ENCODE measurements at places on chromosomes 12 and 14. TPM values are rescaled to one million over a fixed set of nuclear protein-coding genes. Genes with fewer than 3 reads are reported as not detected.

GRCh38 chr12:124398578-124399227 lies 103.8 kb downstream of the RFLNA start:
- no peaks in the 10 kb centered on the region for H3K27me3 ChIP-seq
- no peak overlapping the region for H3K27ac ChIP-seq
- no peak for DNase-seq
- no peak overlapping the region for H3K4me3 ChIP-seq

GRCh38 chr12:32302218-32303173 lies 96.9 kb upstream of the FGD4 start:
- peaks cover 5% of the 10 kb centered on the region for H3K36me3 ChIP-seq
- DNase-seq = no peak
- H3K4me3 ChIP-seq = no peak overlapping the region
- no peak overlapping the region for H3K27ac ChIP-seq
- no peaks in the 10 kb centered on the region for H3K27me3 ChIP-seq

The KICS2 gene
- 8.2 TPM for total RNA-seq

The ART4 gene
- total RNA-seq = not detected

The CRACR2A gene
- total RNA-seq = 3.0 TPM

GRCh38 chr14:68633131-68633991 lies 159.5 kb downstream of the ZFP36L1 start:
- H3K4me3 ChIP-seq = no peak overlapping the region
- H3K27me3 ChIP-seq = no peaks in the 10 kb centered on the region
- peaks cover 9% of the 10 kb centered on the region for H3K4me1 ChIP-seq
- H3K36me3 ChIP-seq = no peaks in the 10 kb centered on the region
- no peak overlapping the region for H3K27ac ChIP-seq

DNA sequence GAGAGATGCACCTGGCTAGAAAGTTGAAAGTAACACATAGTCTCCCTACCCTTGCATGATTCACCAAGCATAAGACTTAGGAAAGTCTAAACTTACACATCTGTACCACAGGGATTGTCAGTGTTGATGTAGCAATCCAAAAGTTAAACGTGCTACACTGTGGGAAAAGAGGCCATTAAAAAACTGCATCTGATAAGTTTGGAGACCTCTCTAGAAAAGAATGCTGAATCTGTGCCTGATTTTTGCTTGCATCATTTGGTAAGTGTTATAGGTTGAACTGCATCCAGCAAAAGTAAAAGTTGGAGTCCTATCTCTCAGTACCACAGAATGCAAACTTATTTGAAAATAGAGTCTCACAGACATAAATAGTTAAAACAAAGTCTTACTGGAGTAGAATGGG lies 126.6 kb downstream of the SLC6A15 start:
- H3K36me3 ChIP-seq = no peaks in the 10 kb centered on the region
- H3K27ac ChIP-seq = no peak overlapping the region
- H3K27me3 ChIP-seq = no peaks in the 10 kb centered on the region
- H3K4me1 ChIP-seq = no peaks in the 10 kb centered on the region
- no peak overlapping the region for H3K4me3 ChIP-seq

DNA sequence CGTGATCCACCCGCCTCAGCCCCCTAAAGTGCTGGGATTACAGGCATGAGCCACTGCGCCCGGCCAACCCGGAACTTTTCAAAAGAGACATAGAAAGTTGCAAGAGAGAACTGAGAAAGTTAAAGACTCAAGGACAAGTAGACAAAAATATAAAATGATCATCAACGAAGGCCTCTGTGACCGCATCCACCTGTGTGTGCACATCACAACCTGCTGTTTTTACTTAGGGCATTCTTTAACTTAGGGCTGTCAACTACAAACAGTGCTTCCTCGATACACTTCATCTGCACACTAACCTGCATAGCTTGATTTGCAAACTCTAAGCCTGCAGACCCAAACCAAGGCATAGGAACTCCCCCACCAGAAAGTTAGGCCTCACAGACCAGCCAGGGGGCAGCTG lies 14.8 kb downstream of the P2RX2 start:
- H3K27ac ChIP-seq = no peak overlapping the region
- H3K36me3 ChIP-seq = peaks cover 39% of the 10 kb centered on the region
- no peaks in the 10 kb centered on the region for H3K4me1 ChIP-seq
- H3K4me3 ChIP-seq = no peak overlapping the region
- DNase-seq = no peak
- H3K27me3 ChIP-seq = no peaks in the 10 kb centered on the region

GRCh38 chr12:100963381-100963780 lies 168.8 kb downstream of the ANO4 start:
- peaks cover 4% of the 10 kb centered on the region for H3K4me1 ChIP-seq
- no peak for DNase-seq
- H3K4me3 ChIP-seq = no peak overlapping the region
- no peaks in the 10 kb centered on the region for H3K27me3 ChIP-seq

GRCh38 chr12:21940549-21941505 lies at the start of gene ABCC9:
ABCC9 (minus strand) TSS chr12:21941426; CDS start chr12:21936674, 4,752 bp downstream.
- peaks cover 32% of the 10 kb centered on the region for H3K27me3 ChIP-seq
- no peak for DNase-seq
- H3K36me3 ChIP-seq = no peaks in the 10 kb centered on the region
- H3K4me3 ChIP-seq = peak within 1 kb of the TSS; percentile 60

DNA sequence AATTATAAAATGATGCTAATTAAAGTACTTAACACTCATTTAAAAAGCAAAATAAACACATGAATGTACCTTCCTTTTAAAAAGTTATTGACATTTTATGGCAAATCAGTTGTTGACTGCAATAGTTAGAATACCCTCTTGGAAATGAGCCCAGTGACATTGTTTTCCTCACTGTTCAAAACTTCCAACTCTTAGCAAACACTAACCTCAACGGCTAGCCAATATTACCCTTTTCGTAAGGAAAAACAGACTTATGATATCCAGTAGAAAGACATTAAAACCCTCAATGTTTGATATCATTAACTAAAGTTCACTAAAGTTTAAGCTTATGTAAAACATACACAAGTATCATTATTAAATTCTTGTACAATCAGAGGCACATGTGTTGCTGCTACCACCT lies 83.6 kb downstream of the EPS8 start:
- no peak for DNase-seq
- no peak overlapping the region for H3K27ac ChIP-seq
- no peak overlapping the region for H3K4me3 ChIP-seq
- no peaks in the 10 kb centered on the region for H3K36me3 ChIP-seq
- no peaks in the 10 kb centered on the region for H3K27me3 ChIP-seq
- peaks cover 5% of the 10 kb centered on the region for H3K4me1 ChIP-seq

- no peak for DNase-seq
- H3K27ac ChIP-seq = no peak overlapping the region
- H3K36me3 ChIP-seq = no peaks in the 10 kb centered on the region
These were observed 8.0 kb downstream of the CCDC198 start for GRCh38 chr14:57485635-57486034.

The LRTM2 gene
- not detected for total RNA-seq

DNA sequence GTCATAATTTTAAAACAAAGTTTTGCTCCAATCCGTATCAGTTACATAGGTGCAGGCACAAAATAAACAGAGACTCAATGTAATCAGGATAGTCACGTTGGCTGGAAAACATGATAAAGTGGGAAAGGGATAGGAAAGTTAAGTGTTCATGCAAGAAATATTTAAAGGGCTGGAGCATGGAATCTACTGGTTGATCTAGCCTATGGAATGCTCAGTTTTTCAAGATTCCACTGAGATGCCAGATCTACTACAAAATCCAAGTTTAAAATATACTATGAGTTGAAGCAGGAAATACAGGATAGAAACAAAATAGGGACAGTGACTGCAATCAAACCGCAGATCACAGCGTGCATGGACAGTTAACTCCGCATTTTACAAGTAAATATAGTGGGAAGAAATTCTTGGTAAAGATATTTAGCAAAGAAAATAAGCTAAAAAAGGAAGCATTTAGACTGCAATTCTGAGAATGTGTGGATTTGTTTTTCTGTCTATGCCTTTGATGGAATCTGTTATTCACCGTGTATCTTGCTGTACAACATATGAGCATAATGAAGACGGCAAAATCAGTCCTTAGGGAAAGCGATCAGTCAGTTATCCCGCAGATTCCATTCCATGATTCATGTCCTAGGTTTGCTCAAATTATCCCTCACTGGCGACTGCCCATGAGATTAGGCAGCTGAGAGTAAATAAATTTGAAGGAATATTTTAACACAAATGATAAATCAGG lies 1044.3 kb downstream of the FLRT2 start:
- H3K27me3 ChIP-seq = no peaks in the 10 kb centered on the region
- no peaks in the 10 kb centered on the region for H3K36me3 ChIP-seq
- H3K27ac ChIP-seq = no peak overlapping the region
- DNase-seq = no peak
- H3K4me1 ChIP-seq = no peaks in the 10 kb centered on the region

- no peak overlapping the region for H3K4me3 ChIP-seq
- no peaks in the 10 kb centered on the region for H3K27me3 ChIP-seq
- peak; percentile 46 for DNase-seq
- H3K27ac ChIP-seq = no peak overlapping the region
- no peaks in the 10 kb centered on the region for H3K36me3 ChIP-seq
These were observed 50.9 kb upstream of the VASH1 start for GRCh38 chr14:76710056-76711010.

The GPR84 gene
- total RNA-seq = not detected

DNA sequence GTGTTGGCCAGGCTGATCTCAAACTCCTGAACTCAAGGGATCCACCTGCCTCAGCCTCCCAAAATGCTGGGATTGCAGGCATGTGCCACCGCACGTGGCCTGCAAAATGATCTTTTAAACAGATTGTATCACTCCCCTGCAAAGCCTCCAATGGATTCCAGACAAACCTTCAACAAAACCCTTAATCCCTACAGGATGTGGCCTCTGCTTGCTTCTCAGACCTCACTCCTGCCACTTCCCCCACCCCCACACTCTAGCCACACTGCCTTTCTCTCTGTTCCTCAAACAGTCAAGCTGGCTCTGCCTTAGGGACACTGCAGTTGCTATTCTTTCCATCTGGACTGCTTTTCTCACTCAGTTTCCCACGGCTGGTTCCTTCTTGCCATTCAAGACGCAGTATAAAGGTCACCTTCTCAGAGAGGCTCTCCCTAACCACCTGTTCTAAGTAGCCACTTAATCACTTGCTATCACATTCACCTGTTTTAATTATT lies 47.3 kb upstream of the TMED10 start:
- H3K27me3 ChIP-seq = no peaks in the 10 kb centered on the region
- DNase-seq = no peak
- peaks cover 8% of the 10 kb centered on the region for H3K4me1 ChIP-seq
- H3K36me3 ChIP-seq = no peaks in the 10 kb centered on the region

The OTX2 gene
- total RNA-seq = 33.9 TPM

DNA sequence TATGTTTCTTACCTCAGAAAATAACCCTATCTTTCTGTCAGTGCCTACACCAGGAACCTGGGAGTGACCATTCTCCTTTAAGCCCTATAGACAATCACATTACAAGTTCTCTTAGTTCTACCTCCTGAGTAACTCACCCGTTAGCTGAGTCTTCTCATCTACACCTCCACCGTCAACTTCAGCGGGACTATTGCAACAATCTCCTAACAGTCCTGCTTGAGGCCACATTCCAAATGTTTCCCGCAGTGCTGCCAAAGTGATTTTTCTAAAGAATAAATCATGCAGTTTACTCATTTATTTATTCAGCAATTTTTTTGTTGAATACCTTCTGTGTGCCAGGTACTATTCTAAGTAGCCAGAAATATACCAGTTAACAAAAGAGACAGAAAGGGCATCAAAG lies 285.0 kb upstream of the GRIP1 start:
- DNase-seq = no peak
- no peak overlapping the region for H3K4me3 ChIP-seq
- H3K36me3 ChIP-seq = no peaks in the 10 kb centered on the region
- H3K27me3 ChIP-seq = no peaks in the 10 kb centered on the region

DNA sequence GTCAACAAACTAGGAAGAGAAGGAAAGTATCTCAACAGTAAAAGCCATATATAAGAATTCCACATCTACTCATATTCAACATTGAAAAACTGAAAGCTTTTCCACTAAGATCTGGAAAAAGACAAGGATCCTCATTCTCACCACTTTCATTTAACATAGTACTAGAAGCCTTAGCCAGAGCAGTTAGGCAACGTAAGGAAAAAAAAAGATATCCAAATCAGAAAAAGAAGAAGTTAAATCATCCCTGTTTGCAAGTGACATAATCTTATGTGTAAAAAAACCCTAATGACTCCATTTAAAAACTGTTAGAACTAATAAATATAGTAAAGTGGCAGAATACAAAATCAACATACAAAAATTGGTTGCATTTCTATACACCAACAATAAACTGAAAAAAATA lies 426.2 kb downstream of the BCAT1 start:
- no peaks in the 10 kb centered on the region for H3K27me3 ChIP-seq
- H3K4me1 ChIP-seq = no peaks in the 10 kb centered on the region
- no peak for DNase-seq

DNA sequence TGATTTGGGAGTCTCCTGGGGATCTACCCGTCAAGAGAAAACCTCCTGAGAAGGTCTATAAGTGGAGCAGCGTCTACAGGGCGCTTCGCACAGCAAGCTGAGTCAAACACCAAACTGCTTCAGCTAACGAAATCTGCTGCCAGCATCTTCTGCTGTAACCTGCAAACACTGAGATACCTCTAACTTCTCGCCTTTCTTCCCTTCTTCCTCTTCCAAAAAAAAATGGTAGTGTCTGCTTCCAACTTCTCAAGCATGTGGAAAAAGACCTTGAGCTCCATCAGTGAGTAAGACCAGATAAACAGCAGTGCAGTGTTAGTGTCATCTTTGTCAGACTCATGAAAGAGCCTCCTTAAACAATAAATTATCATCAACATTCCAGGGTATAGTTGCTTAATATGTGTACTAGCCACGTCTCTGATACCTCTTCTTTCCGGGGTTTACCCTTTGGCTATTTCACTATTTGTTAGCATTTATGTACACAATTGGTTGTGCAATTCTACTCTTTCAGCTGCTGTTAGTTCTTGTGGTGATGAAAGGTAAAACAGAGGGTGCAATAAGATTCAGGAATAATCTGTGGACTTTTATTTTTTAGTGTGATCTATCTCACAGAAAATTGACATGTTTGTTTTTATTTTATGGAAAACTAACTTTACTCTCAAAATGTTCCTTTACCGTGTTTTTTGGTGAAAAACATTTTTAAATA lies 81.6 kb downstream of the LLPH start:
- no peak overlapping the region for H3K4me3 ChIP-seq
- no peaks in the 10 kb centered on the region for H3K4me1 ChIP-seq
- no peaks in the 10 kb centered on the region for H3K36me3 ChIP-seq
- no peaks in the 10 kb centered on the region for H3K27me3 ChIP-seq

DNA sequence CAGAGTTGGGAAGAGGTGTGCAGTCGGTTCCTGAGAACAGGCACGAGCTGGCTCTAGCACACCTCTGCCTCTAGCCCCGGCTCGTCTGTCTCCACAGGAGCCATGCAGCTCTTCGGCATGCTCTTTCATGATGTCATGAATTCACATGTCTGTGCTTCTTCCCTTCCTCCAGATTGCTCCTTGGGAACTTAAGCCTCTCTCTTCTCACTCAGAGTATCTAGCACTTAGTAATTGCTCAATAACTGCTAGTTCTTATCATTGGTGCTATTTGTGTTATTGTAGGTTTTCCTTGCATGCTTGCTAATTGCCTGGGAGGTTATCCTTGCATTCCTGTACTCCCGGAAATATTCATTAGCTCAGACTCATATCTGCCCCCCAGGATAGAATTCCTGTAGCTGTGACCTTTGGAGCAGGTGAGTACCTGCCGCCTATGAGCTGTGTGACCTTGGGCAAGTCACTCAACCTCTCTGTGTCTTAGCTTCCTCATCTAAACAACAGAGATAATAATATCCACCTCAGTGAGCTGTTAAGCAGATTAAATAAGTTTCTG lies 19.5 kb downstream of the FAM181A start:
- no peaks in the 10 kb centered on the region for H3K27me3 ChIP-seq
- no peak overlapping the region for H3K27ac ChIP-seq
- H3K36me3 ChIP-seq = no peaks in the 10 kb centered on the region
- DNase-seq = no peak
